Aorta (tissue), 5 donors: ENCODE measurements at places on chromosomes 5 and 9. TPM values are rescaled to one million over a fixed set of nuclear protein-coding genes. Genes with fewer than 3 reads are reported as not detected.

- DNase-seq = no peak
Observed at GRCh38 chr5:143472576-143472975, 69.1 kb upstream of the NR3C1 start.

- DNase-seq = no peak
Observed at GRCh38 chr9:112194969-112195431, 19.9 kb upstream of the SUSD1 start.

DNA sequence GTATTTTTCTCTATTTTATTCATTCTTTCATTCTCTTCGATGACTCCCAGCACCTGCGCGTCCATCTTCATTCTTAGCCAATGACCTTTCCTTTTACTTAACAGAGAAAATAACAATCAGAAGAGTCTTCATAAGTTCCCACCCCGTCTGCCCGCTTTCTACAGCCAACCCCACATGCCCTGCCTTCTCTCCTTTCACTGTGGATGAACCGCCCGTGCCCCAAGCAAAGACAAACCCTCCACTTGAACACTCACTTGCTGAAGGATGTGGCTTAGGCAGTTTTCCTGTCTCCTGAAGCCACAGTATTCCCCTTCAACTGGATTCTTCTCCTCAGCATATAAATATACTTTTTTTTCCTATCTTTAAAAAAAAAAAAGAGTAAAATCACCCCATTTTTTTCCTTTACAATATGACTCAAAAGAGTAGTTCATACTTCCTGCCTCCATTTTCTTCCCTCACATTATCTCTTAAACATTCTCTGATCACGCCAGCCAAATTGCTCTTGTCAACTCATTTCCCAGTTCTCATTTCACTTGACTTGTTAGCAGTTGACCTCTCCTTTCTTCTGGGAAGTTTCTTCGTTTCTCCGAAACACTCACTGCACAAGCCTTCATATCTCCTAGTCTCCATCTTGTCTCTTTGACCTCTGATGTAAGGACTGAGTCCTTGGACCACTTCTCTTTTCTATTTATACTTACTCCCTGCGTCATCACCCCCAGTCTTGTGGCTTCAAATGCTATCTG, 11.1 kb downstream of the NIPSNAP3B start:
- DNase-seq = no peak

DNA sequence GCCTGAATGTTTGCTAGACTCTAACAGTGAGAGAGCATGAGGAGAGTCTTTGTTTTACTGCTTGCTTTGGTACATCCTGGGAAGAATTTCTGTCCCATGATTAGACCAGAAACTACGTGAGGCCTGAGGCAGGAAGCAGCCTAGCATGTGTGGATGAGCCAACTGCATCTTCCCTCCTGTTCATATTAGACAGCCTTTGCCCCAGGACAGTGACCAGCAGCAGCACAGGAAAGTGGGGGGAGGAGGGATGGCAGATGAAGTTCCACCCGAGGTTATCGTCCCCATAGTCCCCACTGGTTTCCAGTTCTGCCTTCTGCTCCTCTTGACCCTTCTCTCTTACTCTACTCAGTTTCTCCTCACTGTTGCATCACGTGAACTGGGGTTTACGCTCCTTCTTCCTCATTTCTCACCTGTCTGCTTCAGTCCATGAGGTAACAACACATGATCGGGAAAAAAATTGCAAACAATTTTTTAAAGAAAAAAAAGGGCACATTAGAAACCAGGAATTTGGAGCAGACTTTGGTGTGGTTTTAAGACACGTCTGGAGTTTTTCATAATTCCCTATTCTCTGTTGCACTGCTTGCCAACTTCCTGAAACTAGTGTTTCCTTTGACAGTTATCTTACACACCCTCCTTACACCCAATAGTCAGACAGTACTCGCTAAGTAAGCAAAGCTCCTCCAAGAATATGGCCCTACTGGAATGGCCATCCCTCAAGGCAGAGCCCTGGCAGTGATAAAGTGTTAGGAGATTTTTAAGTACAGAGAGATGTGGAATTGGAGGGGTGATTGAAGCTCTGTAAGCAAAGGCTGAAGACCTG, 84.1 kb downstream of the SNX18 start:
- no peak for DNase-seq

DNA sequence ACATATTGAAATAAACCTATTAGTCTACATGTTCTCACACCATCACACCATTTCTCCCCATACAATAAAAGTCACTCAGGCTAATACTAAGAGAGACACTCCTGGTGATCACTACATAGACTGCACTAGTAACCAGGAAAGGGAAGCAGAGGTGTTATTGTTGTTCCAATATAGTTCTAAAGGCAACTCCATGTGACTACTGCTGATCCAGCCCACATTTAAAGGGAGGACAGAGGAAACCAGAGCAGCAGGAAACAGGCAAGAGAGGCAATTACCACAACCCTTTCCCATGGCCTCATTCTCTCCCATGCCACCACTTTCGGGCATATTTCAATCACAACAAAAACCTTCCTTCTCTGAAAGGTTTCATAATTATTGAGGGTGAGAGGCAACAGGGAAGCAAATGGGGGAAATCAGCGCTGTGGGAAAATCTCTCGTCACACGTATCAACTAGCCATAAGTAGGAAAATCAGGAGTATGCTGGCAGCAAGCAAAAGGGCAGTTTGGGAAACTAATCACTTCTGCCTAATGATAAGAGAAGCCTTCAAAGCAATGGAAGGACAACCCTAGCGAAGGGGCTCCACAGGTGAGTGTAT, 1.8 kb downstream of the UBAP2 start:
- no peak for DNase-seq

DNA sequence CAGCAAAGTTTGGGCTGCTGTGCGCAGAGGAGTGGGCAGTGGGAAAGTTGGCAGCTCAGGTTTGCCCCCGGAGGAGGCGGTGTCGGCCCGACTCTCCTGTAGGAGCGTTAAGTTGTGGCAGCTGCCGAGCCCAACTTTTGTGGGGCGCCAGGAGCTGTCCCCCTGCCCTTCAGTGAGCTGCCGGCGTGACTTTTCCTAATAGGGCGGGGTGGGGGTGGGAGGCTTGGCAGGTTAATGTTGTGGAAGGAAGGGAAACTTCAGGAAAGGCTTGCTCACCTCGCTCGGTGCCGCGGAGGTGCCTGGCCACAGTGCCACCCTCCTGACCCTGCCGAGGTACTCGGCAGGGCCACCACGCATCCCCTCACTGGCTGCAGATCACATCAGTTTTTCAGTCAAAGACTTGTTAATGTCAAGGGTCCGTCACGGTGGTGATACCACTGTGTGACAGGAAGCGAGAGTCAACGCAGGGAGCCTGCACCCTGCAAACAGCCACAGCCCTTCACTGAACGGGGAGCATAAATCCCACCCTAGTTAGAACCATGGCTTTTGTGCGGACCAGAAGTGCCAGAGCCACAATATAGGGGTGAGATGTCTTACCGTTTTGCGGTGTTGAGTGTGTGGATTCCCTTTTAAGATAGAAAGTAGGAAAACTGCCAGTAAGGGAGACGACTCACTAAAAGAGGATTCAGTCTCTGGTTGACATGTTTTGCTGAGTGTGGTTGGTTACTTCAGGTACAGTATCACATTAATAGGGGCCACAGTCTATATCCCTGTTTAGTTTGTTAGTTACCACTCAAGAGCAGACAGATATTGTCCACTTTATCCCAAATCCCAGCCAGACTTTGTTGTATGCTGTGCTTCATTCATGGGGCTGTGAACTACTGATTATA, 796 bp downstream of the LNPEP start:
- DNase-seq = peak; percentile 64

GRCh38 chr5:132778856-132779255, 1.8 kb upstream of the SEPTIN8 start:
- DNase-seq = no peak

DNA sequence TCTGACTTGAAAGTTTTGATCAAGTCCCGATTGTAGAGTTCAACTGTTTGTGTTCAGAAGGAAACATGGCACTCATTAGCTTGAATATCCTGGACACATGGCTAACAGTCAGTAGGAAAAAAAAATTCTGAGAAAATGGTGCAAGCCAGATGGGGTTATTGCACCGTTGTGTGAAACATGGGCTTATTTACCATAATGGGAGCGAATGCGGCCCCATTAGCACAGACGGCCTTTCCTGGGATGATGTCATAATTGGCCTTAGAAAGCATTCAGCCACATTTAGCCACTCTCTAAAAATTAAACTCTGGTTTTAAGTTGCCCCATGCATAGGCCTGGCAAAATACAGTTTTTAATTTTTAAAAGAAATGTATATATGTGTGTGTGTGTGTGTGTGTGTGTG, 112.1 kb downstream of the IRX2 start:
- no peak for DNase-seq

GRCh38 chr5:157476702-157477408, 16.8 kb downstream of the NIPAL4 start:
- DNase-seq = no peak

DNA sequence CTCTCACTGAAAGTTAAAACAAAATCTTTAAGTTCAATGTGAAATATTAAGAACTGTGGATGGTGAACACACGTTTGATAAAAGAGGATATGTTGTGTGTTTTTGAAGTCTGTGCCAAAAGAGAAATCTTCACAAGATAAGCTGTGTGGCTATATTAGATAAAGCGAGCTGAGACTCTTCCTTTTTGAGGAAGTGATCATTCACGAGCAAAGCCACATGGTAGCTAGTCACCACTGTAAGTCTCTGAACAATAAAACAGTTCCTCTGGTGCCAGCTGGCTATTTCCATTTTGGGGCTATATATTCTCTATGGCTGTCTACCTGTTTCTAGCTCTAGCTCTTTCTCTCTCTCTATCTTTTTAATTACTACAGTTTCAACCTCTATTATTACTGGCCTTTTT, 1849.2 kb upstream of the C9orf72 start:
- DNase-seq = no peak

DNA sequence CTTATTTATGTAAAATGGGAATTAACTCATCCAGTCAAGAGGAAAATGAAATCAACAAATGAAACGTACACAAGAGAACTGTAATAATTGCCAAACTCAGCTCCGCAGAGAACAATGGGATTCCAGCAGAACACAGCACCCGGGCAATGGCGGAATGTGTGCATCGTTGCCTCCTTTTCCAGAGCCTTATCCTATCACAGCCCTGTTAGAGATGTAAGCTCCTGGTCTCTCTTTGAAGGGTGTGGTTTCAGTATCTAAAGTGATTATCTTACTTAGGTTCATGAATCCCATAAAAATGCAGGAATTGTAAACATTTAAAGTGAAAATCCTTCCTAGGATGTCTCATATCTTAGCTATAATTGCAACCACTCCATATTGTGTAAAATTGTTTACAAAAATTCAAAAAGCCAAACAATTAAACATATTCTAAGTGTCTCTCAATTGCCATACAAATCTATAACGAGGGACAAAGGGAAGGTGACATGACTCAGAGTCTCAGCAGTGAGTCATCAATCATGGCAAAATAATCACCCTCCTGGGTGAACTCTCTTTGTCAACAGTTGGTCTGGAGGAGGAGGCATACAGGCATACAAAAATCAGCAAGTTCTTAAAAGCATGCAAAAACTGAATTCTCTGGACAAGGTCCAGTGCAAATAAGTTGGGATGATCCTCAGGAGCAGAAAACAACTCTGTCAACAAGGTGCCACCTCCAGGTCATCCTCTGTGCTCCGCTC, 22.6 kb downstream of the SEMA5A start:
- DNase-seq = no peak

- no peak for DNase-seq
Observed at GRCh38 chr9:116585896-116586295, 101.2 kb upstream of the TRIM32 start.

DNA sequence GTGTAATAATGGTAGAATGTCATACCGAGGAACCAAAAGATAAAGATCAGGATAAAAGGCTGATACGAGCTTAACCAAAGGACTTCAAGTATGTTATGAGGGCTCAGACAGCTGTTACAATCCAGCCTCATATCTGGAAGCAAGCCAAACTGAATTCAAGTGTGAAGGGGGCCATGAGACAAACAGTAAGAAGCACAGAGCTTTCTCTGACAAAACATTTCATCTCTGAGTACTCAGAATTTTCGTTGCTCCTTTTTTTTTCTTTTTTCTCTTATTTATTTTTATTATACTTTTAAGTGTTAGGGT, 52.9 kb upstream of the CD180 start:
- no peak for DNase-seq

DNA sequence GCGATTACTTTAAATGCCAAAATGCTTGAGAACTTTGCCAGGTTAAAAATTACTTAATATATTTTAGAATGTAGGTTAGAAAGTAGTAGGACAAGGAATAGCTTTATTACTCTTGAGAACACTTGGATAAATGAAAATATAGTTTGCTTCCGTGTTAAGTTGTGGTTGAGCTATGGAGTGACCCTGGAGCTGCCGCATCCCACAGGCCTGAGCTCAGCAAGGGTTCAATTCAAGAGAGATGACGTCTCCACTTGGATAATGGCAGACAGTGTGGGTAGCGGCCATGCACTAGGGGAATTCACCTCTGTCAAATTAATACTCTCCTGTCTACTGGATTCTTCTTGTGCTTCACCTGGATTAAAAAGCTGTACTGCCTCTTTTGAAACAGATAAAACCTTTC, 105.0 kb downstream of the GAPVD1 start:
- no peak for DNase-seq

DNA sequence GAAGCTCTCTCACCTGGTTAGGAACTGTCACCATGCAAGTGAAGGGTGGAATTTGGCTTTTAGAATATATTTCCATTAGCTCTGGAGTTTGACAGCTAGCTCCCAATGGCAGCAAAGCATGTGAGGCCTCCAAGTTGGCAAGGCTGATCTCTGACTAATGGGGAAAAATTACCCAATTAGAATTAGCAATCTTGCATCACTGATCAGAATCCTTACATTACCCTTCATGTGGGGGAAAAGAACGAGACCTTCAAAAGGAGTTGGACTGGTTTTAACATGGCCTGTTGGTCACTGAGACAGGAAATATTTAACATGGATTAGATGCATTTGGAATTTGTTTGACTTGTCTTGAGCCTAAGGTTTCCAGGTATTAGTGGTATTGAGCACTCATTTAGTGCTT, 192.3 kb upstream of the GDNF start:
- DNase-seq = no peak

- DNase-seq = no peak
Observed at GRCh38 chr9:106052735-106053134, 358.4 kb downstream of the TMEM38B start.

GRCh38 chr5:146624179-146624578, 108.2 kb upstream of the GPR151 start:
- DNase-seq = no peak

DNA sequence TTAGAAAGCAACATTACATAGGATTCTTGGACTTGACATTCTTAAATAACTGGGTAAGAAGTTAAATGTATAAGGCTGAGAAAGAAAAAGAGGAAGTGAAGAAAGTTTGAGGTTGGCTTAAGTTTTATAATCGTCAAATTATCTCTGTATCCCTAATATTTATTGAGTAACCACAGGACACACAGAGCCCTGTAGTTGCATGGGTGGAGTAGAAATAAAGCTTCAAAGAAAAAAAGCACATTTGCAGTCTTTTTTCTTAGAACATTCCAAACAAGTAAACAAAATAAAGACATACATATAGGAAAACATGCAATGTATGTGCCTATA, 137.0 kb downstream of the CCDC192 start:
- DNase-seq = no peak

Gene NEK6
- 72.8 TPM for total RNA-seq

Gene ZNF618
- total RNA-seq = 17.3 TPM

Gene HDAC3
- 54.3 TPM for total RNA-seq

Gene ROPN1L
- total RNA-seq = not detected

Gene MUSK
- 1.6 TPM for total RNA-seq

Gene OCLN
- 2.1 TPM for total RNA-seq

Gene CCDC112
- total RNA-seq = 7.3 TPM

Gene PPP2R2B
- 15.0 TPM for total RNA-seq
